ENCODE measurements at places on chromosomes 12 and 14.

DNA sequence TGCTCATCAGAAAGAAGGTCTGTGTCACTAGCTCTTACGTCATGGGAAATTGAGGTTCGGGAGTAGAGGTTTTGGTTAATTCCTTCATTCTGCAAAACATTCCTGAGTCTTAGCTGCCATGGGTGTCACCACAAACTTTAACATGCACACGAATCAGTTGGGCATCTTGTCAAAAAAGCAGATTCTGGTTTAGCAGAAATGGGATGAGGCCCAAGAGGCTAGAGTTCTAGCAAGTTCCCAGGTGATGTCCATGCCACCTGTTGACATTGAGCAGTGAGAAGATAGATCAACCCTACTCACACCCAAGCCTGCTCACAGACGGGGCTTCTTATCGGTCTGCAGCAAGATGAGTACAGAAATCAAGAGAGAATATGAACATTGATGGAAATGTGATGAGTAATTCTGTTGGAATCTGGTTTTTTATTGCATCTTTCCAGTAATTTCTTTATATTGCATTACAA lies 11.7 kb upstream of the RIN3 start:
- DNase-seq: no peak

GRCh38 chr14:36511981-36512584 lies 7.9 kb downstream of the NKX2-1 start:
- DNase-seq: no peak

GRCh38 chr12:82866946-82867345 lies 180.2 kb downstream of the TMTC2 start:
- DNase-seq: no peak

DNA sequence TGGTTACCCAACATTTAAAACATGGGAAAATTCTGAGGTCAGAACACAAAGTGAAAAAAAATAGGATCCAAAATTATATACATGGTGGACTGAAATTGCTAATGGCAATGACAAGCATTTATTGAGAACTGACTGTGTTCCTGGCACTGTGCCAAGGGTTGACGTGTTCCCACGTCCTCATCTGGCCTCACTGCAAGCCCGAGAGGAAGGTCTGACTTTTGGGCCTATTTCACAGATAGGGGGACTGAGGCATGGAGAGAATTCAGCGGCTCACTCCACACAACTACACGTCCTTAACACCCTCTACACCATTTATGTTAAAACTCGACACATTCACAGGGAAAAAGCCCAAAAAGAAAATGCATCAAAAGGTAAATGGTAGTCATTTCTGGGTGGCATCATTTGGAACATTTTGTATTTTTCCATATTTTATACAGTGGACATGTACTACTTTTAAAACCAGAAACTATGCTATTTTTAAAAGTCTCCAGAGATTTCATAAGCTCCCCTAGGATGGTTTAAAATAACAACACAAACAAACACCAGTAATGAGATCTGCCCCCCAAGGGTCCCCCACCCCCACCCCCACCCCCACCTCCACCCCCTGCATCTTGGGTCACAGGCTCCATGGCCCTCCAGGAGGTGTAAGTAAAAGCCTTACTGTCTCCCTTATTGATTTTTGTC lies 27.7 kb downstream of the CLMN start:
- DNase-seq: no peak

GRCh38 chr12:30067146-30067545 lies 283.4 kb upstream of the TMTC1 start:
- DNase-seq: no peak

All from activated effector memory CD4-positive, alpha-beta T cell treated with Interleukin-2 at 50 U/mL for 16 hours (primary cell).